NCI-H187 (cell line): ENCODE measurements at places on chromosomes 5 and 9.

- DNase-seq = no peak
Measured at GRCh38 chr5:34891981-34892380, 23.3 kb downstream of the RAD1 start.

GRCh38 chr5:75368391-75368790, 31.4 kb downstream of the HMGCR start:
- no peak for DNase-seq

GRCh38 chr5:150659360-150660107, 1.5 kb upstream of the MYOZ3 start:
- no peak for DNase-seq

- no peak for DNase-seq
Measured at GRCh38 chr9:75938946-75939345, 48.5 kb downstream of the PCSK5 start.
